ENCODE measurements at places on chromosomes 1 and 21.

GRCh38 chr1:243851257-243851756 lies 1.3 kb upstream of the AKT3 start:
- no peak for DNase-seq

DNA sequence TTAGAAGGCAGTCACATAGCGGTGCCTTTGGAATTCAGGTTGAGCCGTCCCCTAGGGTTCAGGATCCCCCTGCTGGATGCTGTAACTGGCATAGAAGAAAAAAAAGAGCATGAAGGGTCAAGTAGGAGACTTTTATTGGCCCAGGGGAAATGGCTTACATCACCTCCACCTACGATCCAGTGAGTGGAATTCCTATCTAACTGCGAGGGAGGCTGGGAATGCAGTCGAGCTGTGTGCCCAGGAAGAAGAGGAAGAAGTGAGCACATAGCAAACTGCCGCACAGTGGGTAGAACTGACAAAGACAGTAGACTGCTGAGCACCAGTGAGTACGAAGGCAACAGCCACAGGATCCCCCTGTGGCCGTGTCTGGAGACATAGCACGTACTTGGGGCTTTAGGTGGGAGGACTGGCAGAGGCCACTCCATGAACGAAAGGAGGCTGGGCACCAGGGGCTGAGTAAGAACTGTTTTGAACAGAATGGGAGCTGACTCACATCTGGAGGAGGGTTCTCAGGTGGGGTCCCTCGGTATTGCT lies 79.2 kb downstream of the RNF220 start:
- DNase-seq, result no peak

DNA sequence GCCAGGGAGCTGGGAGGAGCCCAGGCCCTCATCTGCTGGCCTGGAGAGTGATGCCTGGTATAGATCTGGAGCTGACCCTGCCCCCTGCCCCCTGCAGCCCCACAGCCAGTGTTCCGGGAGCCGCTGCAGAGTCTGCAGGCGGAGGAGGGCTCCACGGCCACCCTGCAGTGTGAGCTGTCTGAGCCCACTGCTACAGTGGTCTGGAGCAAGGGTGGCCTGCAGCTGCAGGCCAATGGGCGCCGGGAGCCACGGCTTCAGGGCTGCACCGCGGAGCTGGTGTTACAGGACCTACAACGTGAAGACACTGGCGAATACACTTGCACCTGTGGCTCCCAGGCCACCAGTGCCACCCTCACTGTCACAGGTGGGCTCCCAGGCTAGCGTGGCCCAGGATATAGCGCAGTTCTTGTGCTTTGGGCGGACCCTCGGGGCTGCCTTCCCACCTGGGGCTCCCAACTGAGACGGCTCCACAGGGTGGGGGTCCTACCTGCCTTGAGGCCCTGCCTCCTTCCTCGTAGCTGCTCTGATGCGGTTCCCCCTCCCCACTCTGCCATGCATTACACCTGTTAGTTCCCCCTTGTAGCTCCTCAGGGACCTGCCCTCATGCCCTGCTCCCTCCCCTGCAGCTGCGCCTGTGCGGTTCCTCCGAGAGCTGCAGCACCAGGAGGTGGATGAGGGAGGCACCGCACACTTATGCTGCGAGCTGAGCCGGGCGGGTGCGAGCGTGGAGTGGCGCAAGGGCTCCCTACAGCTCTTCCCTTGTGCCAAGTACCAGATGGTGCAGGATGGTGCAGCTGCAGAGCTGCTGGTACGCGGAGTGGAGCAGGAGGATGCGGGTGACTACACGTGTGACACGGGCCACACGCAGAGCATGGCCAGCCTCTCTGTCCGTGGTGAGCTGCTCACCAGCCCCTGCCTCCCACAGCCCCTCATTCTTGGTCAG lies 98.7 kb downstream of the OBSCN start:
- DNase-seq, result no peak

GRCh38 chr21:41170859-41171609 lies 3.1 kb downstream of the BACE2 start:
- no peak for DNase-seq

GRCh38 chr1:23651069-23651808 lies 40.4 kb upstream of the RPL11 start:
- no peak for DNase-seq

DNA sequence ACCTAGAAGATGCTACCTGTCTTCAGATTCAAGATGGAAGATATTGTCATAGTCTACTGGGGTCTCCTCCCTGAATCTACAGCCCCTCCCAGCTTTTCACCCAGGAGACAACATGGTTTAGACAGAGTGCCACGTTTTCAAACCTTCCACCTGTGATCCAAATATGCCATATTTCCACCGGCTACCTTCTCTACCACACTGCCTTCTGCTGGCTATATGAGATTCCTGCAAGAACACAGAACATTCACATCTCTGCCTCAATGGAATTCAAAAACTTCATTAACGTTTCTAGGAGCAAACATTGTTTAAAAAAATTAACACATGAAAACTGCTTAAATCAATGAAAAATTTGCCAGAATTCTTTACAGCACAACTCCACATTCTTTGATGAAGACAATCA lies 12.9 kb upstream of the LELP1 start:
- DNase-seq, result peak; percentile 24
